ENCODE measurements at places on chromosomes 2 and 18. TPM values are rescaled to one million over a fixed set of nuclear protein-coding genes. Genes with fewer than 3 reads are reported as not detected.

Gene RUFY4
- total RNA-seq = not detected

Gene TPO
- total RNA-seq = not detected

Gene SERPINB3
- total RNA-seq = 33.7 TPM

Gene HOXD9
- not detected for total RNA-seq

Gene TLX2
- total RNA-seq = not detected

Gene SLC9A4
- total RNA-seq = 2.7 TPM

Gene ERBB4
- total RNA-seq = under 0.01 TPM

Gene BOLL
- not detected for total RNA-seq

Gene CD8B2
- not detected for total RNA-seq

Gene CD207
- total RNA-seq = not detected

Gene RALBP1
- total RNA-seq = 79.3 TPM

Gene NEDD4L
- total RNA-seq = 35.9 TPM

Gene ACVR1C
- 0.72 TPM for total RNA-seq

Gene SCYGR6
- total RNA-seq = not detected

Gene TCF23
- not detected for total RNA-seq

All from tracheal epithelial cell (primary cell).